ENCODE measurements at places on chromosomes 11 and 22. TPM values are rescaled to one million over a fixed set of nuclear protein-coding genes. Genes with fewer than 3 reads are reported as not detected.
A peak's percentile ranks its signal among the peaks of the same experiment; 100 is the strongest.

DNA sequence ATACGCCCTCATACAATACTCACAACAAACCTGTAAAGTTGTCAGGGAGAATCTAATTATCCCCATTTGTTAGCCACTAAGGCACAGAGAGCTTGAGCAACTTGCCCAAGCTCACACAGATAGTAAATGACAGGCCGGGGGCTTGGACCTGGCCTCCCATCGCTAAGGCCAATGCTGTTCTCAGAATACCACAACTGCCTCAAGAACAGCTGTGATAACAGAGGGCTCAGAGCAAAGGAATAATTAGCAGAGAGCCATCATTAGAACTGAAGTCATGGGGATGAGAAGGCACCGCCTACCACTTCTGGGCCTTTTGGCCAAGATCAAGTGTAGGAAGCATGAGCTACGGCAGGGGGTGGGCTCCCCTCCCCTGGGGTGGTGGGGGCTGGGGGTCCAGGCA is 98.6 kb downstream of the FEZ1 start:
- DNase-seq, result no peak

DNA sequence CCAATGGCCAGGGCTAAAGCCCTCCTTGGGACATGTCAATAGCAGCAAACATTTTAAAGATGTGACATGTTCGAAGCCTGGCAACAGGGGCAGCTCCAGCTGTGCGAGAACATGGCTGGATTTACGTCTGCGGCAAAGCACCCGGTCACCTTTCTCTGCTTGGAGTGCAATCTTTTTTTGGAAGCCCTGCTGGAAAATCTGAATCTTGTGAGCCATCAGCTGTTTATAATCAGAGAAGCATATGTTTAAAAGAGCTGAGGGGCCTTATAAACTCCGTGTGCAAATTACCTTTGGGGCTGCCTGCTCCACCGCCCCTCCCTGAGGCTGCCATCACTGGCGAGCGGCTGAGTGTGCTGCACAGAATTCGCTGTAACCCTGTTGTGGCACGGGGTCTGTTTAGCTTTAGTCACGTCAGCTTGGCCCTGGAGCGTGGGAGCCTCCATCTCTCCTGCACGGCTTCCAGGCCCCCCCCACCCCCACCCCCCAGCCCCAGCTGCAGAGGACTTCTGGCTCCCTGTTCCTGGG is 9.0 kb upstream of the KCNQ1OT1 start:
- DNase-seq, result no peak

DNA sequence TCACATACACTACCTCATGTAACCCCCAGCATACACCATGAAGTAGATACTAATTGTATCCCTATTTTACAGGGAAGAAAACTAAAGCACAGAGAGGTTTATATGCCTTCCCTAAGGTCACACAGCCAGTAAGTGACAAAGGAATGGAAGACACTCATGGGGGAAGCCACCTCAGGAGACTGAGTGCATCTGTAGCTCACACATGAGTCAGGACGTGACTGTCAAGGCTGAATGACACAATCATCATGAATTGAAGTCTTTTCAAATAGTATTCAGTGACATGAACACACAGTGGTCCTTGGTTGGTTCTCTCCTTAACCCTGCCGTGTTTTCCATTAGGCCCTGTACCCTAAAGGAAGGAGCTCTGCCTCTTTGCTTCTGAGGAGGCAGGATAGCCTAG is 463.0 kb downstream of the NTM start:
- DNase-seq, result no peak

DNA sequence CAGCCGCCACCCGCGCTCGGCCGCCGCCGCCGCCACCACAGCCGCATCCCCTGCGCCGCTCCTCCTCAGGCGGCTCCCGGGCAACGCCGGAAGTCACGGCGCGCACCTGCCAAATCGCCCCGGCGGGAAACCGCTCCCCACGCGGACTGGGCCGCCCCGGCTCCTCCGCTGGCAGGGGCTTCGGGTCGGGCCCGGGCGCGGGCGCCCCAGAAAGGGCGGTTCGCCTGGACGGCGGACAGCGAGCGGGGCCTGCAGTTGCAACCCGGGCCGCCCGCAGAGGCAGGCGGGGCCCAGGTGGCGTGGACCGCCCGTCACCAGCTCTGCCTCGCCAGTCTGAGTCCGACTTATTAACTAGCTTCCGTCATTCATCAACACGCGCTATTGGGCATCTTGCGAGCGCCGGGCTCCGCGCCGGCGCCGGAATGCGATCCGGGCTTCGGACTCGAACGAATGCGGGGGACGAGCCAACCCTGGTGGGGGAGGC is at the start of gene HIRA:
Gene HIRA, minus strand, starts transcription at position 85 of the 484 bp plus-strand sequence. CDS start 257 bp downstream, outside the sequence.
- peak; percentile 39 for DNase-seq

GRCh38 chr11:109155291-109155690 is 266.7 kb upstream of the C11orf87 start:
- DNase-seq, result no peak

DNA sequence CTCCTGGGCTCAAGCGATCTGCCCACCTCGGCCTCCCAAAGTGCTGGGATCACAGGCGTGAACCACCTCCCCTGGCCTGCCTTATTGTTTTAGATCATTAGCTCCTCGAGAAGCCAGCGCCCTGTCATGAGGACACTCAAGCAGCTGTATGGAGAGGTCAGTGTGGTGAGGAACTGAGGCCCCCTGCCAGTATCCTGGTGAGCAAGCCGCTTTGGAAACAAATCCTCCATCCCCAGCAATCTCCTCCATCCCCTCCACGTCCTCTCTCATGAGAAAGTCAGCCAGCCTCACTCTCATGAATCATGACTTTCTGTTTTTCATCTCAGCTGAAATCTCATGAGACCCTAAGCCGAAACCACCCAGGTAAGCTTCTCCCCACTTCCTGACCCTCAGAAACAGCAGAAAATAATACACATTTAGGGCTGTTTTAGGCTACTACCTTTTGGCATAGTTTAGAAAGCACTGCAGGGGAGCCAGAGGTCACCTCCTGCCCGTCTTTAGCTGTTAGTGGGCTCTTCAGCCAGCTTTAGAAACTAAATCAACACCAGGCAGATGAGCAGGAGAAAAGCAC is 56.0 kb downstream of the CTTN start:
- no peak for DNase-seq

DNA sequence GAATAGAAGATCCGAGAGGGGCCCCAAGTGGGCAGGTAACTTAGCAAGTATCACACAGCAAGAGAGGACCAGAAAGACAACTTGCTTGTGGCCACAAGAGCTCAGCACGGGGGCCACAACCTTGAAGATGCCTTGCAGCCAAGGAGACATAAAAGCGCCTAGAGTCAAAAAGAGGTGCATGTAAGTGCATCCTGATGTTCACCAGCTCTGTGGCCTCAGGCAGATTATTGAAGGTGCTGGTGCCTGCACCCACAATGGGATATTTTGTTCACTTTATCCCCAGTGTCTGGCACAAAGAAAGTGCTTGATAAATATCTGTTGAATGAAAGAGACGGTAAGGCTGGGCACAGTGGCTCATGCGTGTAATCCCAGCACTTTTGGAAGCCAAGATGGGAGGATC is 106.0 kb upstream of the ASPHD2 start:
- no peak for DNase-seq

GRCh38 chr22:44032126-44032730 is 8.1 kb downstream of the PARVB start:
- no peak for DNase-seq

- DNase-seq, result peak; percentile 43
These were observed 1.5 kb upstream of the UBASH3B start for GRCh38 chr11:122653916-122654585.

DNA sequence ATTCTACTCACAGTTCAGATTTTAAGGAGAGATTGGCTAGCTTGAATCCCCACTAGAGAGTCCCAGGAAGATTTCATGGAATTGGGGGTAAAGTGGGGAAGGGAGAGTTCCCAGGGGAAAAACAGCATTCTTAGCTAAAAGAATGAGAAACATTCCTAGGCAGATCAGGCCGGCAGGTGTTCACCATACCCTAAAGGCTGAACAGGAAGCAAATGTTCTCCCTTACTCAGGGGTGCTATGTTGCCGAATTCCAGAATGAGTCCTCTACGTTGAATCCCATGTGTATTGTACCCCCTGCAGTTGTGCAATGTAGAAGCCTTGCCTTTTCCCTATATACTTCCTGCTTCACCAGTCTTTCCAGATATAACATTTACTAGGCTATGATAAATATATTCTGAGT is 135.2 kb upstream of the NCAM1 start:
- DNase-seq, result no peak

DNA sequence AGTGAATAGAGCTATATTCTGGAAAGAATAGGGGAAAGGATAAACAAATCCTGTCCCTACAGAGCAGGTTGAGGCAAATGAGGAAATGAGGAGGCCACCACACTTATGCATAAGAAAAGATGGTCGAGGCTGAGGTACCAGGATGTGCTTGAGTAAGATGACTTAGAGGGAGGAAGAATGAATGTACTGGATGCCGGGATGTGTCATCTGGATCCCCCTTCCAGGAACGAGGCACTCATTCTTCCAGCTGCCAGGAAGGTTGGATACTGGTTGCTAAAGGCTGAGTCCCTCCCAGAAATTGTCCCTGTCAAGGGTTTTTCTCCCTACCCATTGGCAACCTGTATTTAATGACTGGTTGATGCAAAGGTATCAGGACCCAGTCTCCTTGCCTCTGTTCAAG is 31.1 kb upstream of the SYT9 start:
- no peak for DNase-seq

GRCh38 chr11:120168108-120168959 is 30.4 kb upstream of the TRIM29 start:
- no peak for DNase-seq

GRCh38 chr22:27667121-27667843 is 134.3 kb downstream of the MN1 start:
- no peak for DNase-seq

DNA sequence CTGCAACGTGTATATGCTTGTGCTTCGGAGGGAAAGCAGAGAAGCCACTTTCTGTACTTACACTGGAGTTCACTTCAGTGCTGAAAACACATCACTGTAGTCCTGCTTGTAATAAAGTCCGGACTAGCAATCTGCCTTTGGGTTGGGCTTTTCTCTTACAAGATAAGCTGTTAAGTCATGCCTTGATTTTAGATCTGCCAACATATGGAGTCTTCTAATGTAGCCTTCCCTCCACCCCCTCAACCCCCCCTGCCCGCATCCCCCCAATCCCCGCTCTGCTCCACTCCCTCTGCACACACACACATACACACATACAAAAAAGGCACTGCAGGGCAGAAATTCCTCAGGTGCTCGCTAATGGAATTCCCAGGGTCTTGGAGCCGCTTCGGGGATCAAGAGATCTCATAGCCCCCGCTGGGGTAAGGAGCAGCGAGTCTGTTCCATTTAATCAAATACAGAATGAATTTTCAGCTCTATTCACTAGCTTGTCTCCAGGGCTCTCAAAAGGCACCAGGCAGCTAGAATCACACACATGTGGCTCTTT is 3.4 kb downstream of the CDON start:
- no peak for DNase-seq

GRCh38 chr22:37492428-37493344 is 6.5 kb upstream of the MFNG start:
- no peak for DNase-seq

GRCh38 chr11:92048415-92048814 is 176.2 kb upstream of the FAT3 start:
- DNase-seq, result no peak

GRCh38 chr11:64314146-64314804 is 3.1 kb downstream of the TRMT112 start:
- DNase-seq, result no peak

The SPDYC gene
- total RNA-seq, result not detected

The OR2AG1 gene
- not detected for total RNA-seq

The CNTN5 gene
- not detected for total RNA-seq

The CCDC179 gene
- not detected for total RNA-seq

The CPT1A gene
- 10.2 TPM for total RNA-seq

The KCNQ1OT1 gene
- total RNA-seq, result 0.14 TPM

The KRTAP5-1 gene
- not detected for total RNA-seq

The RASSF10 gene
- 3.0 TPM for total RNA-seq

The RFPL3 gene
- total RNA-seq, result not detected

All from epithelial cell of proximal tubule (primary cell).